HuH-7 (cell line): ENCODE measurements at places on chromosomes 16 and 17.

GRCh38 chr17:75869282-75870141, 8.9 kb downstream of the TRIM47 start:
- DNase-seq = peak; percentile 68

DNA sequence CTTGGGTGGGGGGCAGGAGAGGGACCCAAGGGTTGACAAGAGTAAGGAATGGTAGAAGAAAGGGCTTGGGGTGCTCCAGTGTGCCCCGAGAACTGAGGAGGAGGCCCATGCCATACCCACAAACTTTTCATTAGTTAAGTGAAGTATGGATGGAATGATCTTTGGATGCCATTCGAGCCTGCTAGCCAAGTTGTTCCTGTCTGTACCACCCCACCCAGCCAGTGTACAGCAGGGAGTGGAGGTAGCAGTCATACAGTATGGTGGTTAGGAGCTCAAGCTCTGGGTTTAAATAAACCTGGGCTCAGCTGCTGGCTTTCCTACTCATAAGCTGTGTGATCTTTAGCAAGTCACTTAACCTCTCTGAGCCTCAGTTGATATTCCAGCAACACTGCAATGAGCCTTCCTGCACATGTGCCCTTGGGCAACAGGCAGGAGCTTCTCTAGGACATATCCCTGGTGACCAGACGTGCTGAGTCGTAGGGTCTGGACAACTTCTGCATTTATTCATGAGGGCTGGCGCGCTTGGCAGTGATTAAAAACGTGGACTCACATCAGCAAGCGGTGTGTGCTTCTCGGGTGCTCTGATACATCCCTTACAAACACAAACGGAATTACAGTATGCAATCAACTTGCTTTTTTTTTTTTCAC, 22.9 kb downstream of the ITPRIPL2 start:
- DNase-seq = no peak

DNA sequence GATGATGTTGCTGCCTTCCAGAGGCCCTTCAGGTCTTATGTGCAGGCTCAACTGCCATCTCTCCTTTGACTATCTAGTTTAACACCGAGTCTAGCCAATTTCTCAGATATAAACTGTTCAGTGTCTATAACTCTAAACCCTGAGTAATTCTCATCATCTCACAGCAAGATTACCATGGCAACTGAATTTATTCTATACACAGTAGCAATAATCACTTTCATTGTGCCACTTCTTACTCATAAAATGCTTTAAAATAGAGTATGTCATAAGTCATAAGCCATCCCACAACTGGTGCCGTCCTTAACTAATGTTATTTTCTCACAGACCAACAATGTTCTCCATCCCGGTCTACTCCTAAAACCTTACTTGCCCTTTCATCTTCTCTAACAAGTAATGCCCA, 45.0 kb downstream of the SYNRG start:
- DNase-seq = no peak

DNA sequence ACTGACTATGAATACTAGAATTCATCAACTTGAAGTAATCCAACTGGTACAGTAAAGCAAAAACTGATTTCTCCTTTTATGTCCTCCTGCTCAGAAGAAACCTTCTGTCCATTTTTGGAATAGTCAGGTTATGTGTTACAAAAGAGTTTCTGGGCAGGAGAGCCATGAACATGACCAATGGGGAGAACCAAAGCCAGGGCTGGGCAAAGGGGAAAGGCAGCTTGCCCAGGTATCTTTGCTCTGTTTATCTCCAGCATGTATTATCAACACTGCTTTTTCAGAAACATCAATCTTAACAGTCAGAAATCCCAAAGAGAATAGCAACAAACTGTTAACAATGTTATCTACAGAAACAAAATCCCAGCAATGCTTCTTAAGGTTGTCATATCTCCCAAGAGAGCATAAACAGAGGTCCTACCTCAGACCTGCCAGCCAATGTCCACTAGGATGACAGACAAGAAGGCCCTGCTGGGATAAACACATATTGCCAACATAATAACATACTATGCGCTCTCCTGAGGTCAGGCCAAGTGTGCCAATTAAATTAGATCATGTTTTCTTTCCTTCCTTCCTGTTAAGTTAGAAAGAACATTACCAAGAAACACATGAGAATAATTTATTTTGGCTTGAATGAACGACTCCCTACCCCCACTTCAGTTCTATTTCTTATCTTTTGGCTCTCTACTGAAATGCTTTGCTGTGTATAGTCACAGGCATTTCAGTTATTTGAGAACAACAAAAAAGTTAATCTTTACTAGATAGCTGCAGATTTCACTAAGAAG, 28.0 kb downstream of the BLMH start:
- no peak for DNase-seq

- DNase-seq = no peak
These were observed 82.9 kb upstream of the GPRC5B start for GRCh38 chr16:19967561-19967960.

DNA sequence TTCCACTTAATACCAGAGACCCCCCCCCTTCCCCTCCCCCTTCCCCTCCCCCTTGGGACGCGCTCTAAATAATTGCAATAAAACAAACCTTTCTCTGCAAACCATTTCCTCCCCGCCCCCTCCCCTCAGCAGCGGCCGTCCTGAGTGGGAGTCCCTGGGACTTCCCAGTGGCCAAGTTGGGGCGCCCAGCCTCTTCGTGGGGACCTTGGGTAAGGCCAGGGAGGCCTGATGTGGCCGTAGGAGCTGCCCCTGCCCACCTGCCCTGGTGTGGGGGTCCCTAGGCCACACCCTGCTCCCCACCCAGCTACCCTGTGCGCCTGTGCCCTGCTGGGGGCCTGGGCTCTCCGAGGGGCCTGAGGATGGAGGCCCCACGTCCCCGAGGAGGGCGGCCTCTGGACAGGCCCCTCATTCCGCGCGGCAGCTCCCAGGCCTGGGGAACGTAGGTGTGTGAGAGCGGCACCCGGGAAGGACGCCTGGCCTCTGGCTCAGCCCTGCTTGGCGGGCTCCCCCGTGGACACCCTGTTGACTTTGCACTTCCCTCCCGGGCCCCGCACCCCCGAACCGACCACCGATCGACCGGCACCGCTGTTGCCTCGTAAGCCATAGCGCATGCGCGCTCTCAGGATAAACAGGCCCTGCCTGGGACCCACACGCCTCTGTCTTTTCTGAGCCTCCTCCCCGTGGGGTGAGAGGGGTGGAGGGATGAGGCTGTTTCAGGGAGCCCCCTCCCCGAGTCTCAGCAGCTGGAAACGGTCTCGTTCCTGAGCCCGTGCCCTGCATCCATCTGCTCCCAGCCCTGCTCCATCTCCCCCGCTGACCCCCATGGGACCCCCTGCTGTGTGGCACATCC, 9.0 kb downstream of the NTHL1 start:
- DNase-seq = no peak

GRCh38 chr16:50234771-50235556, 31.4 kb upstream of the ADCY7 start:
- no peak for DNase-seq

GRCh38 chr16:71867939-71868338, 16.0 kb downstream of the ZNF821 start:
- no peak for DNase-seq

DNA sequence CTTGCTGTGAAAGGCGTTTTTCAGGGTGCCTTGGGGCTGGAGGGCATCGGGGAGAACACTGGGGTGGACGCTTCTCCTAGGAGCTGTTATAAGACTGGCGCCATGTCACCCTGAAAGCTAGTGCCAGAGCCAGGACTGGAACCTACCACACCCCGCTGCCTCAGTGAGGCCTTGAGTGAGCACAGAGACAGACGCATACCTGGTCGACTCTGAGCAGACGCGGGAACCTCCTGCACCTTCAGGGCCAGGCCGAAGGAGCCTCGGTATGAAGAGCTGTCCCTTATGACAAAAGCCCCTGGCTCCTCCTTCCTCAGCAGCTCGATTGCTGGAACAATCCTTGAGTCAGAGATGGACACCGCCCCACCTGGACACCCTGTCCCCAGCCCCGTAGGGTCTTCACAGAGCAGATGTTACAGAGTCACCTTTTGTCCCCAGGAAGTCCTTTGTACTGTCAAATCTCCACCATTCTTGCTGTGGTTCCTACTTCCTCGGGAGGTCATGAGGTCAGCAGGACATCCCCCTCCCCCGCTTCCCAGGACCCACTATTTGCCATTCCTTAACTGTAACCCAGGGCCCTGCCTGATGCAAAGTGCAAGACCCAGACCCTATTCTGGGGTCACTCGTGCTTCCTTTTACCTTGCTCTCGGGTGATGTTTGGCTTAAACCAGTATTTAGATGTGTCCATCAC, 17.0 kb downstream of the TNS4 start:
- no peak for DNase-seq

- no peak for DNase-seq
These were observed 2.1 kb downstream of the FOXF1 start for GRCh38 chr16:86512301-86512859.

GRCh38 chr17:1008008-1008761, 11.3 kb downstream of the TIMM22 start:
- no peak for DNase-seq
